CD4-positive, alpha-beta T cell treated with Interleukin-6 at 100 ng/mL for 8 hours (primary cell): ENCODE measurements at places on chromosomes 3 and 15.

DNA sequence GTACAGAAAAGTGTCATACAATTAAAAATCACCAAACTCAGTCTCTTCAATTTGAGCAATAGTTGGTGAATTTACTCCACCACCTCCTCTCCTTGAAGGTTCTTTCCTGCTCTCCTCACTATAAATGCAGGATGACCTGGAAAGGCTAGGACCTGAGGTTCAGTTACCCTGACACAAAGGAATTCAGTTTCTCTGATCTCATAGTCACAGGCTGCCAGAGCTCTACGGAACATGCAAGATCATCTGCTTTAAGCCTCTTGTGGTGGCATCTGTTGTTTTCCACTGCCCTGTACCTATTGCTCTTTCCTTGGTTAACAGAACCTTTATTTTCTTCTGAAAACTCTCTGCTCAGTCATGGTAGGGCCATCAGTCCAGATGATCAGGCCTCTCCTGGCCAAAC is 4.9 kb upstream of the TP63 start:
- no peak for DNase-seq

GRCh38 chr3:145557405-145557804 is 603.6 kb downstream of the PLOD2 start:
- DNase-seq, result no peak

DNA sequence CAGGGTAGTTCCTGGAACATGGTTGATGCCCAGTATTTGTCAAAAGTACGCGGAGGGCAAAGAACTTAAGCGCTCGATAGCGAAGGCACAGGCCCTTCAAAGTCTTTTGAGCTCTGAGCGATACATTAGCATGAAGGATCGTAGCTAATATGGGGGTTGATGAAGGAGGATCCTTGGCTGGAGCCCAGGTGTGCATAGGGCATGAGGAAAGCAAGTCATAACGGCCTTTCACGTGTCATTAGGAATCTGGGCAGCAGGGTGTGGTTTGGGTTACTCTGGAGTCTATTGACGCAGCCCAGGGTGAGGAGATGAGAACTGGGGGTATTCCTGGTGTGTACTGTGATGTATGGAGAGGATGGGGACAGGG is 31.7 kb downstream of the SPINK8 start:
- DNase-seq, result no peak

DNA sequence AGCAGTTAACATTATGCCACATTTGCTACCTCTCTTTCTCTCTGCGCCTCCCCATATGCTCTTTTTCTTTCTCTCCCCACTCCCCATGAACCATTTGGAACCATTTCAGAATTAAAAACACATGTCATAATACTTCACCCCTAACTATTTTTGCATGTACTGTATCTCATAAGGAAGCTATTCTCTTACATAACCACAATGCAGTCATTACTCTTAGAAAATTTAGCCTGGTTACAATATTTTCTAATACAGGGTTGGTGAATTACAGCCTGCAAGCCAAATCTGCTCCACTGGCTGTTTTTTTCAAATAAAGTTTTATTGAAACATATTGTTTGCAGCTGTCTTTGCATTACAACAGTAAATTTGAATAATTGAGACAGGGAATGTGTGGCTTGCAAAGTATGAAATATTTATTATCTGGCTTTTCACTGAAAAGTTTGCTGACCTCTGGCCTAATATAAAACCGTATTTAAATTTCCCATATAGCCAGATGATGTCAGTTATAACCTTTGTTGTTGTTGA is 62.8 kb downstream of the SGO1 start:
- no peak for DNase-seq

GRCh38 chr3:176359211-176359610 is 838.1 kb downstream of the TBL1XR1 start:
- DNase-seq, result no peak

DNA sequence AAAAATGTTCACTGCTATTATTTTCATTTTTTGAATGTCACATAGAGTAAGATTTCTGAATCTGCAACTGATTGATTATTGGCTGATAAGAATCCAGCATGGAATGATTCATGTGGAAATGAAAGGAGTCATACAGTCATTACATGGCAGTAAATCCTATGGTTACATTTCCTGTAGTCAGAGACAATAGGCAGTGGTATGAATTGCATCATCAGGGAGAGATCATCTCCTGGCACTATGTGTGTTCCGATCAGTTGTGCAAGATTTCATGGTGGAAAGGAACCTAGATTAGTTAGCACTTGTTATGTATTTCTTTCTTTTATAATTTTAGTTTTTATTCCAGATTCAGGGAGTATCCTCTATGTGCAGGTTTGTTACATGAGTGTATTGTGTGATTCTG is 38.8 kb downstream of the SLC12A1 start:
- no peak for DNase-seq

- DNase-seq, result no peak
Measured at GRCh38 chr15:37099319-37100108, 835 bp downstream of the MEIS2 start.

- no peak for DNase-seq
Measured at GRCh38 chr3:145716519-145716918, 444.5 kb downstream of the PLOD2 start.

DNA sequence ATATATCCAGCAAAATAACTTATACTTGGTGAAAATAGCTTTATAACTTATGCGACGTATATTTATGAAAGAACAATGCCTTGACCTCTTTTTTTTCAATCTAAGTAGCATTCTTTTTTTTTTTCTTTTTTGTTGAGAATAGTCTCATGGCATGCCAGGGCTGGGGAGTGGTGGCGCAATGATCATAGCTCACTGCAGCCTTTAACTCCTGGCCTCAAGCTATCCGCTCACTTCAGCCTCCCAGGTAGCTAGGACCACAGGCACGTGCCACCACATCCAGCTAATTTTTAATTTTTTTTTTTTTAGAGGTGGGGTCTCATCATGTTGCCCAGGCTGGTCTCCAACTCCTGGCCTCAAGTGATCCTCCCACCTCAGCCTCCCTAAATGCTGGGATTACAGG is 43.5 kb downstream of the RAB8B start:
- DNase-seq, result no peak

DNA sequence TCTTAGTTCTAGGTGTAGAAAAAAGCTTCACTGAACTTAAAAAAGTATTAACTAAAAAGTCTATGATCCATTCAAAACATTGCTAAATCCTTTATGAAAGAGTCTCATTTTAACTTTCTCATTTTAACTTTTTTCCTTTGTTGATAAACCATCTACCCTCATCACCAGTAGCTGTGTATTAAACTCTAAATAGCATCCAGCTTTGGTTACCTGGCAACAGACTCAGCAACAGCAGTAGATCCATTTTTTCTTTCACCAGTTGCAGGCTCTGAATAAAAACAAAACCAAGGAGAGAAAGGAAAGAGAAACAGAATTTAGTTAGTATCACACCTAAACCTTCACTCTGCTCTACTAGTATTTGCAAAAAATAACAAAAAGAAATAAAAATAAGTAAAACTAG is 51.6 kb downstream of the TP53BP1 start:
- DNase-seq, result no peak

DNA sequence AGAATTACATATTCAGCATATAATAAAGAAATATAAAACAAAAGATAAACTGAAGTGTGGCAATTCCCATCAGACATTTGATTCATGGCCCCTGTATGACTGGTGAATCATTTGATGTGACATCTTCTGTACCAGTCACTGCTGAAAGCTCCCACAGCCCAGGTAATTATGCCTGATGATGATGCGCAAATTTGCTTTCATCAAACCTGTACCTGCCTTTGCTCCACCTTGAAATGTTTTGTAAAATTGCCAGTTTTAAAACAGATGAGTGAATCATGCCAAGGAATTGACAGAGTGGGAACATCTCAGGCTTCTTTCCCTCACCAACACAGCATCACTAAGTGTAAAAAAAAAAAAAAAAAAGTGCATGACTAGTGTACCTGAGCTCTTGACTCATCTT is 66.5 kb upstream of the EIF1B start:
- no peak for DNase-seq

- DNase-seq, result no peak
Measured at GRCh38 chr3:98743071-98743470, 20.1 kb upstream of the ST3GAL6 start.

DNA sequence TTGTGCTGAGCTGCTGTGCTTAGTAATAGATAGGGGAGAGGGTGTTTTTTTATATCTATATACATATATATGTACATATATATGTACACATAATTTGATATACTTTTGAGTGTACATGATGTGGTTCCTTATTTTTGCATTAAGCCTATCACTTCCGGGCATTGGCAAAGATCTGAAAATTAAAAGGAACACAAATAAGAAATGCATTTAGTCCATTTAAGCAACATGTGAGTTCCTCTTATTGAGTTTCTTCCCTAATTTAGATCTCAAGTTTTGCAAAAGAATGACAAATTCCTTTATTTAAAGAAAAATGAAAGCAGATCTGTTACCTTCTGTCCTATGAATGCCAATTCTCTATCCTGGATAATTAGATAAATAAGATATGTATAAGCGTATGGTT is 435.1 kb downstream of the LPP start:
- DNase-seq, result no peak

DNA sequence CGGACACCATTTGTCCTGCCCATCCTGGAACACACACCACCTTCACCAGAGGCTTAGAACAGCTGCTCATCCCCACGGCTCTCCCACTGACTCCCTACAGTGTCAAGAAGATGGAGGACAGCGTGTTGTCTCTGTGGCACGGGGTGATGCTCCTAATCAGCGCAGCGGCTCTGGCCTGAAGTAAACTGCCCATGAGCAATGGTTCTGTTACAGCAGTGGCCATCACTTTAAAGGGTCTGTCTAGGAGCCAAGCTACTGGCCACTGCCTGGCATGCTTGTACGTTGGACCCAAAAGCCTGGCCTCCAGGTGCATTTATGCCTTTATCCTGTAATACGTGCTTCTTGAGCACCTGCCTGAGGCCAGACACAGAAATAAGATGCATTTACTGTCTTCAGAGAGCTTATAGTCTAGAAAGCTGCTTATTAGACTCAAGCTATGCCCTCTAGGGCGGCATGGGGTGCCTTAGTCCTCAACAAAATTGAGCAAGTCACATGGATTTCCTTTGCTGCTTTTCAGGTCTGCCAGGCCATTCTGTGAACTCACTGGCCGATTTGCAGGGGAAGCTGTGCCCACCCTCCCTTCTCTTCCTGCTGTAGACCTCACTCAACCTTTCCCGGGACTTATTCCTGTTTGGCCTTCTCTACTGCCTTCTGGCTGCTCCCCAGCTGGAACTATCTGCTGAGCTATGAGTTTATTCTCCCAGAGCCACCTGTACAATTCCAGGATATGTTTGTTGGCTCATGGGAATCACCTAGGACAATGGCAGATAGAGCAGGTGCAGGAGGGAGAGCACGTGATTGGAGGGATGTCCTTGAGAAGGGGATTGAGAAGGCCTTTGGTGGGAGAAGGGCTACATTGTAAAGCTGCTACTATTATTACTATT is 51.9 kb downstream of the STARD5 start:
- DNase-seq, result no peak

GRCh38 chr3:188331166-188331565 is 177.2 kb downstream of the LPP start:
- no peak for DNase-seq

DNA sequence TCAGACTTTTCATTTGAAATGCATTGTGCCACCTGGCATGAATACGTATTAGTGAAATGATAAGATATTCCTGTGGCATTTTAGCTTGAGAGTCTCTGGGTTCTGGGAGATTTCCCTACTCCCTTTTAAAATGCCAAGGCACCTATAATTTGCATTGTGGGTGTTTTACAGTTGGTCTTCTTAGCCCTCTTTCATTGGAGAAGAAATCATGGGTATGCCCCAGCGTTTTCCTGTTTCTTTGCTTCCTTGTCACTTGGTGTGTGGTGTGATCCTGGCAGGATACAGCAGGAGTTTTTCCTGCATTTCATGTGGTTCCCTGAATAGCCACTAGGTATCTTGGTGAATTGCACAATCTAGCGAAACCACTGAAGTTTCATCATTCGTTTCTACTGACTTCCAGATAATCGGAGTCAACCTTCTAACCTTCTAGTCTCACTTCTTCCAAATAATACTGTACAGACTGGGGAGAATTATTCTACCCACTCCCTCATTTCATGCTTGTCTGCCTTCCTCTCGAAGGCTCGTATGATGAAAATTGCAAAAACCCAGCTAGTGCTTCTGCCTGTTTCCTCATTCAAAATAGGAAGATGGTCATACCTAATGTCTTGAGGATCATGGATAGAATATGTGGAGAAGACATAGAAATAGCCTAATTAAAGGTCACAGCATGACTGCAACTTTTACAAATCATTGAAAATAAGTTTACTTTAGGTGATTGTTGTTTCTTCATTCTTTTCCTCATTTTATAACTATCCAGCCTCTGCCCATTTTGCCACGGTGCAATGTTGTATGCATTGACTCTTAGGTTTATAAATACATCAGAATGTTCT is 2.6 kb downstream of the BHLHE40 start:
- no peak for DNase-seq

- DNase-seq, result no peak
Measured at GRCh38 chr15:89672221-89673164, 6.7 kb downstream of the PLIN1 start.

GRCh38 chr3:186413615-186414415 is 51.8 kb upstream of the DGKG start:
- no peak for DNase-seq

GRCh38 chr3:46146548-46146947 is 61.6 kb downstream of the CCR1 start:
- no peak for DNase-seq

GRCh38 chr3:102553876-102554275 is 119.1 kb downstream of the ZPLD1 start:
- DNase-seq, result no peak

GRCh38 chr3:139394116-139394515 is 4.7 kb upstream of the COPB2 start:
- no peak for DNase-seq

- no peak for DNase-seq
Measured at GRCh38 chr15:78993931-78994530, 49.2 kb upstream of the CTSH start.

GRCh38 chr3:49346797-49347251 is 7.0 kb upstream of the USP4 start:
- DNase-seq, result no peak

- DNase-seq, result peak; percentile 67
Measured at GRCh38 chr3:27357665-27358258, 11.4 kb downstream of the NEK10 start.

GRCh38 chr3:37053753-37054152 is 60.4 kb downstream of the MLH1 start:
- DNase-seq, result no peak

- DNase-seq, result no peak
Measured at GRCh38 chr3:52082951-52083350, 26.6 kb upstream of the DUSP7 start.

- DNase-seq, result no peak
Measured at GRCh38 chr3:23028294-23028693, 174.8 kb upstream of the UBE2E2 start.
